ENCODE measurements at places on chromosomes 5 and 9.

DNA sequence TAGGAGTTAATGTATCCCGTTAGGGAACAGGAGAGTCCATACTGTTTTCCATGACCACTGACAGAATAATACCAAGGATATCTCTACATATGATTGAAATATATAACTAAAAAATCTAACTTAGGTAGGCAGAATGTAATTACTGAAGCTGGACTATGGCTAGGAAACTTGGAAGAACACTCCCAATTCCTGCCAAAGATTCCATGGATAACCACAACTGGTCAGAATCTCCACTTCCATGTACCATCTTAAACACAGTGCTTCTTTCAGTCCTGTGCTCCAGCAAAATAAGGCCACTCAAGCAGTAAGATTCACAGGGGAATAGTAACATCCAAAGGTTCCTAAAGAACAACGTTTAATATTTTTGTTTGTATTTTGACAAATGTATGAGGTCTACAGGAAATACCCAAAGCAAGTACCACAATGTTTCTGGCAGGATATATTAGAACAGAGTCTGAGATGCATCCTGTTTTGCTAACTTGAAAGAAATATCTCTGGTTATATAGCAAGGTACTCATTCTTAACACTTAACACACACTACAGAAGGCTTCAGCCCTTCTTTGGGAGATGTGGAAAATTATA, 295.0 kb downstream of the ADAMTS6 start:
- no peak for DNase-seq

DNA sequence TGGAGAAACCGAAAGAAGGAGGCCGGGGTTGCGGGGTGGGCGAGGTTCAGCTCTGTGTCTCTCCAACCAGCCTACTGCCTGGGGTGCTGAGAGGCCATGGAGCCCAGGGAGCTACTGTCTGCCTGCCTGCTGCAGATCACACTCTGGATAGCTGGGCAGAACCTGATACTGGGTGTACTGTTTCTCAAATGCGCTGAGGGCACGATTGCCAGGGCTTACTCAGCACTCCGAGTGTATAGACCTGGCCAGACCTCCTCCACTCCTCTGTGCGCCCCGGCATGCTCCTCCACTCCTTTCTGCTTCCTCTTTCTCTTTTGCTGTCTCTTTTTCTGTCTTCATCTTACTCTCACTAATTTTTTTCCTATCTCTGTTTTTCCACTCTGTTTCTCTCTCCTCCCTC, 215.1 kb downstream of the PAPPA start:
- no peak for DNase-seq

DNA sequence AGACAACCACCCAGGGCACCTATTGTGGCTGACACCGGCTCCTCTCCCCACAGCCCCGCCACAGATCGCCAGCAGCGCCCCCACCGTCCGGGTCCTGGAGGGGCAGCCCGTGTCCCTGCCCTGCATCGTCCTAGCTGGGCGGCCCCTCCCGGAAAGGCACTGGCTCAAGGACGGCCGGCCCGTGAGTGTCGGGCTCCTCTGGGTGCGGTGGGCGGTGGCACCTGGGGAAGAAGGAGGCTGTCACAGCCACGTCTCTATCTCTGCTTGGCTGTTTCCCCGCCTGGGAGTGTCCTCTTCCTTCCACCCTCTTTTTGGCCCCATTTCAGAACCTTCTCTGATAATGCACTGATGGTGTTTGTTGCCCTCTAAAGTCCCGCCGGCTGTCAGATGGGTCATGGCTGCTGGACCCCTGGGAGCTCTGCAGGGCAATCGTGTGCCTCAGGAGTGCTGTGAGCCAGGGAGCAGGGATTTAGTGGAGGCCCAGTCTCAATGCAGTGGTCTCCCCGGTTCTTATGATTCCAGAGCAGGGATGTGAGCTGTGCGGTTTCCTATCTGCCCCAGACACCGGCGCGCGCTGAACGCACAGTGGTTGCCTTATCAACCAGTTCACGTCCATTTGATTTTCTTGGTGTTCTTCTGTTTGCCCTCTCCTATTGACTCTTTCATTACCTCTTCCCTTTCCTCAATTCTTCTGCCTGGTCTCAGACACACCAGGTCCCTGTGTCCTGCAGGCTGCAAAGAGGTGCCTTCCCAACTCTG, 55.3 kb downstream of the HMCN2 start:
- DNase-seq, result peak; percentile 63

GRCh38 chr9:119255116-119255515, 114.1 kb downstream of the BRINP1 start:
- no peak for DNase-seq

- no peak for DNase-seq
These were observed 107.0 kb upstream of the ISL1 start for GRCh38 chr5:51276250-51276649.

DNA sequence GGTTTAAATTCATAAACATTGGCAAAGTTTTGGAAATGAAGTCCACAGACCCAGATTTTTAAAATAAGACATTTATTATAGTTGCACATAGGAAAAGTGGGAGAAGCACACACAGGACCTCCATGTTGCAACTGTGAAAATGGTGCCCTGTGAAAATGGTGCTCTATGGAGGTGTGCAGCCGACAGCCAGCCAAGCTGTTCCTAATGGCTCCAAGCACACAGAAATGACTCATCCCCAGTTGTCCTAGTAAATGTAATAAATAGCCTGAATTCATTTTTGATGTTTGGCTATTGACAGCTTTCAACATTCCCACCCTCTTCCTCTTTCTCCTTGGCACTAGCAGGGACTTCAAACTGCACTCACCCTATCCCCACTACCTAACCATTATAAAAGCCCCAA, 590.9 kb downstream of the CAAP1 start:
- DNase-seq, result no peak

GRCh38 chr9:32177396-32177795, 207.0 kb upstream of the ACO1 start:
- no peak for DNase-seq

DNA sequence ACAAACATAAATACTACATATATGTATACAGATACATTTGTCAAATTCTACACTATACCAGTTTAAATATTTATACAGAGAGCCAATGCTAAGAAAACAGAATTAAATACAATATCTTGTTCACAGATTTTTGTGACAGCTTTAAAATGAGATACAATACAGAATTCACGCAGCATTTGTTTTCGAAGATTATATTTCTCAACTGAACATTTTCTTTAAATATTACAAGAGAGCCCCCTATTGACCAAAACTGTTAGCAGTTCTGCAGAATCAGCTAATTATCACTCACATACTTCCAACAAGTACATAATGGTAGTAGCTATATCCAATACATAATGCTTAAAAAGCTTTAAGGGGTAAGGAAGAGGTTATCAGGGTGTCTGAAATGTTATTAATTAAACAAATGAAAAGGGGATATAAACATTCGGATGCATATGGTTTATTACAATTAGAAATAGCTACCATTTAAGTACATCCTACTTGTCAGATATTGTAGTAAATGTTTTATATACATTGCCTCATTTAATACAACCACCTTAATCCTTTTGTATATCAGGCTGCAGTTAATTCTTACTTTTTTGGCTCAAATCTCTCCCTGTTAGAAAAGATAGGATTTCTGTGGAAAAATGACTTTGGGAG, 31.7 kb downstream of the ZDHHC21 start:
- DNase-seq, result peak; percentile 56

- no peak for DNase-seq
These were observed 58.3 kb downstream of the PTTG1 start for GRCh38 chr5:160479926-160480325.

DNA sequence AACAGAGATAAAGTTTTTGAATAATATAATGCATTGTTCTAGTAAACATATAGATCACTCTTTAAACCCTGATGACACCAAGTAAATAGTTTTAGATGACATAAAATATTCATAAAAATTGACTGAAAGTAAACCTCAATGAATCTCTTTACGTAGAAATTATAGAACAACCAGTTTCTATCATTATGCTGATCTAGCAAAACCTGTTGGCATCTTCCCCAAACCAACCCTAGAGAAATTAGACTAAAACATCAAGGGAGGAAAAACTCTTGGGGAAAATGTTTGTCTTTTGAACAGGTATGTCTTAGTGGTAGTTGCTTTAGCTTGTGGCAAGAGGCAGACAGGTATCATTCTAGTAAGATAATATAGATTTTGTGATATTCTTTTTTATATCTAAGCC, 747.0 kb upstream of the CDH6 start:
- DNase-seq, result no peak

GRCh38 chr9:98365227-98365669, 109.8 kb upstream of the TBC1D2 start:
- DNase-seq, result peak; percentile 51

DNA sequence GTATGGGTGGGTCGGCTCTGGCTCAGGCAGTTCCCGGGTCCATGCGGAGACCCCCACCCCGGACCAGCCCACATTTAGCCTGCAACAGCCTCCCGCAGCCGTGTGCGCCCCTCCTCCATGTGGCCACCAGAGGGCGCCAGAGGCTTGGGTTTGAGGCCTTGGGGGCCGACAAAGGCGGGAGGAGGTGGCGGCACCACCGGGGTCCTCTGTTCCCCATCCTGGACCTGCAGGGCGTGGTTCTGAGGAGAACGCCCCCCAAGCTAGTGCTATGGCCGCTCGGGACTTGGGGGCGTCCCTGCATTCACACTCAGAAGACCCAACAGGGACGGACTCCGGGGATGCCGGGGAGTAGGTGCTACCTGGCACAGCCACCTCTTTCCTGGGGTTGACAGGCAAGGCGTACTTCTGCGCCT, 16.5 kb downstream of the ASS1 start:
- peak; percentile 71 for DNase-seq

- no peak for DNase-seq
These were observed 1409.7 kb upstream of the CDH18 start for GRCh38 chr5:21397693-21398092.

DNA sequence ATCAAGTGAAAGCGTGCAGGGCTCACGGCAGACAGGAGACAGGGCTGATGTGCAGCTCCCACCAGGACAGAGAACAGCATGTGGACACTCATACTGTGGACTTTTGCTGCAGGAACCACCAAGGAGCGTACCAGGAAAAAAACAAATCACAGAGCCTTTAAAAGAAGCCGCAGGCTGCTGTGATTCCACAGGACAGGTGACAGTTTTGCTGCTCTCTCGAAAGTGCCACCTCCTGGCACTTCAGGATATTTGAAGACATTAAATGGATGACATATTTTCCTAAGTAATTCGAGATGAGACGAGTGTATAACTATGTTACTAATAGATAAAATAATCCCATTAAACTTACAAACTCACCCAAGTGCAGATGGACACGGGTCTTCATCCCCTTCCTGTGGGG, 29.3 kb downstream of the ZDHHC11 start:
- no peak for DNase-seq

DNA sequence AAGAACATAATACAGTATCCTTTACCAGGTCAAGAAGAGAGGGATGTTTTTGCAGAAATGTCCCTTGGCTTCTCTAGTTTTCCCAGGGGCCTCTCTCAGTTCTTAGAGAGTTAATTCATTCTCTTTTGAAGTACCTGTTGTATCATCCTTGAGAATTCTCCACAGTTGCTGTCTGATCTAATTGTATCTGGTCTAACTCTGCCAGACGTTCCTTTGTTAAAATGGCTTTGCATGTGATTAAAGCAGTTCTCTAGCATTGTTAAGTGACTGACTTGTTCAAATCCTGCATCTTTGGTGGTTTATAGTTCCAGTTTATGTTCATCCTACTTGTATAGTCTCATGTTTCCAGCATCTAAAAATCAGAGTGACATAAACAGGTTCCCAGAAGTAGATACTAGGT, 65.0 kb downstream of the KIAA1958 start:
- DNase-seq, result no peak

DNA sequence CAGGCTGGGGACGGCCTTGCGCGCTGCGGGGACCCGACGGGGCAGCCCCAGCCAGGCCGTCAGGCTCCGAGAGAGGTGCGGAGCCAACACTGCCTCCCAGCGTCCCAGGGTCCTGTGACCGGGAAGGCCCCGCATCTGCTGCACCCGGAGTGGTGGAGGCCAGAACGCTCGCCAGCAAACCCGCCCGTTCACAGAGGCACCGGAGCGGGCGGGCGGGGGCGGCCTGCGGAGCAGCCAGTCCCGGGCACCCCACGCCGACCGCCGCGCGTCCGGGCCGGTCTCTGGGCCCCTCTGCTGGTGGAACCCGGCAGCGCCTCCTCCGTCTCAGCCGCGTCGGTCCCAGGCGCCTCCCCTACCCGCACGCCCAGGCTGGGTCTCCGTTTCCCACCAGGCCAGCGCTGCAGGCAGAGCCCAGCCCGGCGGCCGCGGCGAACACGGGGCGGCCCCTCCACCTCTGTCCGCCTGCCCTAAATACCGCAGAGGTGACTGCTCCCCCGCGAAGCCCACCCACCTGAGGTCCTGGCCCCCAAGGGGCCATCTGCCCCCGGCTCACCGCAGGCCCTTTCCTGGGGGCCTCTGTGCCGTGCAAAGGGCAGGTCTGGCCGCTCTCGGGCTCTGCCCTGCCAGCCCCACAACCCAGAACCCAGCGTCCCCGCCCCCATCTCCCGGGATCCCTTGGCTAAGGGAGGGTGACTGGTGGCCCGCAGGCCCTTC, 15.9 kb downstream of the EXD3 start:
- peak; percentile 83 for DNase-seq

DNA sequence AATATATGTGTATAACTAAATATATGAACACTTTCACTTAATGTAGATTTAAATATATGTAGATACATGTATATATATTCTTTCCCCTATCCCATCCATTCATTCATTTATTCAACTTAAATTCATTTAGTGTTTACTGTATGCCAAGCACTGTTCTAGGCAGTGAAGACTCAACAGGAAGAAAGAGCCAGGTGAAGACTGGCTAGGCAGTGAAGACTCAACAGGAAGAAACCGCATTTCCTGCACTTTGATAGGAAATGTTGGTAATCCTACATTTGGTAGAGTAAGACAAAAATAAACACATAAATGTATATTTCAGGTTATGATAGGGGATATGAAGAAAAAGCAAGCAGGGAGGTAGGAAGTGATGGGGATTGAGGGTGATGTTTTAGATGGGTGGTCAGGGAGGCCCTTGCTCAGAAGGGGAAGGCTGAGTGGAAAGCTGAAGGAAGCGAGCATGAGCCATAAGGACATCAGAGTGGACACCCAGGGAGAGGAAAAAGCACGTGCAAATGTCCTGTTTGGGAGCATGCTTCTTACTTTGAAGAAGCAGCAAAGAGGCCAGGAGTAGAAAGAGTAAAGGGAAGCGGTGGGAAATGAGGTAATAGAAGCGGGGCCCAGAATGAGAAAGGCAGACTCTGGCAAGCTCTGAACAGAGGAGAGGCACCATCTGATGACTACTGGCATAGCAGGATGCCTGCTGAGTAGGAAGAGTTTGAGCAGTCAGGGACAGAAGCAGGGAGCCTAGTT, 227.8 kb upstream of the MAP3K1 start:
- no peak for DNase-seq

GRCh38 chr5:140607031-140607430, 25.9 kb downstream of the CD14 start:
- no peak for DNase-seq

- DNase-seq, result no peak
These were observed 7.7 kb upstream of the CEP72 start for GRCh38 chr5:604391-604831.

- DNase-seq, result no peak
These were observed 2.2 kb downstream of the NR2F1 start for GRCh38 chr5:93585041-93585766.

- DNase-seq, result no peak
These were observed 376.5 kb upstream of the DAB2 start for GRCh38 chr5:39801306-39801705.

- peak; percentile 44 for DNase-seq
These were observed 13.8 kb upstream of the SMIM23 start for GRCh38 chr5:171771856-171772255.

Data from common myeloid progenitor, CD34-positive (primary cell).